ENCODE measurements at places on chromosomes 7 and 10.
A peak's percentile ranks its signal among the peaks of the same experiment; 100 is the strongest.

DNA sequence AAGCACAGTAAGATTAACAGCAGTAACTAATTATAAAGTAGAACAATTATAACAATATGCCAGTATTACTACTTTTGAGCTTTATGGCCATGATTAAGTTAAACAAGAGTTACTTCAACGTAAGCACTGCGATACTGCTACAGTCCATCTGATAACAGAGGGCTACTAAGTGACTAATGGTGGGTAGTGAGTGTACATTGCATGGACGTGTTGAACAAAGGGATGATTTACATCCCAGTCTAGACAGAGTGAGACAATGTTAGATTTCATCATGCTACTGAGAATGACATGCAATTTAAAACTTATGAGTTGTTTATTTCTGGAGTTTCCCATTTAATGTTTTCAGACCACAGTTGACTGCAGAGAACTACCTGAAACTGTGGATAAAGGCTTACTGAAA, 45.6 kb downstream of the TPST1 start:
- DNase-seq = peak; percentile 91

- DNase-seq = no peak
Measured at GRCh38 chr10:88116971-88117626, 253.7 kb downstream of the PTEN start.

- DNase-seq = no peak
Measured at GRCh38 chr10:116827214-116827671, 22.1 kb upstream of the ENO4 start.

DNA sequence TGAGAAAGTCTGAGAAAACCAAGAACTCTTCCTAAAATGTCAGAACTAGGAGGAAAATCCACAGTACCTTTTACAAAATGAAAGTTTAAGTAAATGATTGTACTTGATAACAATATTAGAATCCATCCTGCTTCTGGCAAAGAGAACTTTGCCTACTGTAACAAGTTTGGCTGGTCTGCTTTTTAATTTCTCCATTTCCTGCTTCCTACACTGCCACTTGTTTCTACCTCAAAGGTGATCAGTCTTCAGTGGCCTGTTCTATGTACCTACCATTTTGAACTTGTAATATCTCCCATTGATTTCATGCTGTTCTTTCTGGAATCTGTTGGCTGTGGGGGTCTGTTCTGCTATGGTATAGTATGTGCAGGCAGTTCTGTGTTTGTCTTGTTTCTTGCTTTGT, 32.9 kb upstream of the CAPZA2 start:
- no peak for DNase-seq
